ENCODE measurements at places on chromosomes 1 and 21. TPM values are rescaled to one million over a fixed set of nuclear protein-coding genes. Genes with fewer than 3 reads are reported as not detected.
A peak's percentile ranks its signal among the peaks of the same experiment; 100 is the strongest.

GRCh38 chr1:45026446-45026845 lies 14.4 kb downstream of the UROD start:
- H3K4me1 ChIP-seq = peaks cover 7% of the 10 kb centered on the region
- DNase-seq = no peak
- H3K4me3 ChIP-seq = no peak overlapping the region
- no peaks in the 10 kb centered on the region for H3K27me3 ChIP-seq
- no peaks in the 10 kb centered on the region for H3K36me3 ChIP-seq

GRCh38 chr1:40350391-40350790 lies 23.1 kb upstream of the SMAP2 start:
- no peaks in the 10 kb centered on the region for H3K27me3 ChIP-seq
- H3K36me3 ChIP-seq = no peaks in the 10 kb centered on the region
- no peak overlapping the region for H3K27ac ChIP-seq
- no peak for DNase-seq
- H3K4me1 ChIP-seq = no peaks in the 10 kb centered on the region

DNA sequence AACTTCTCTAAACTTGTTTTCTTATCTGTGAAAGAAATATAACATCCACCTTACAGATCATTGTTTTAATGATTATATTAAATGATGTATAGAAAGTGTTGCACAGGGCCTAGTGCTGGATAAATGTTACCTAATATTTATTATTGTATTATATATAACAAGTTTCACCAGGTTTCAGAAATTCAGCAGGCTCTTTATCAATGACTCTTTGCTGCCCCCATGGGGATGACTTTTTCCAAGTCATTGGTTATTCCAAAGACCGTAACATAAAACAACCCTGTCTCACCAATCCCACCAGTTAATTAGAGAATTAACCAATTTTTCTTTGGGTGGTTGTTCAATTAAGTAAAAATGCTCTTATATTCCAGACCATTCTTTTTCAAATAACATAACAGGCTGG lies 7.3 kb upstream of the DEDD start:
- H3K4me1 ChIP-seq = peaks cover 5% of the 10 kb centered on the region
- no peak overlapping the region for H3K27ac ChIP-seq
- no peak overlapping the region for H3K4me3 ChIP-seq

DNA sequence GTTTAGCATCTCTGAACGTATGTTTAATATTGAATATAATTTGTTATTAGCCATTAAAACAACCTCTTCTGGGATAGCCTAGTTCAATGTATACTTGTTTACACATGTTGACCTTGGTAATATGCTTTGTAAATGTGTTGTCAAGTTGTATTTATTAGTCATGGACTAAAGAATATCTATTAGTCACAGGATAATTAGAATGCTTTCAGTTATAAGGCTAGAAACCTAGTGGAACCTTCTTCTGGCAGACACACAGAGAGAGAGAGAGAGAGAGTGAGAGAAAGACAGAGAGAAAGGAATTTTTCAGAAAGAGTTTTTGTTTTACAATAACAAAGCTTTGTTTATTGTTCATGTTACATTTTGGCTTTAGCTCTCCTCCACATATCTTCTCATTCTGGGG lies 181.1 kb upstream of the APP start:
- H3K36me3 ChIP-seq = no peaks in the 10 kb centered on the region
- no peak overlapping the region for H3K4me3 ChIP-seq
- no peaks in the 10 kb centered on the region for H3K4me1 ChIP-seq
- H3K27ac ChIP-seq = no peak overlapping the region

DNA sequence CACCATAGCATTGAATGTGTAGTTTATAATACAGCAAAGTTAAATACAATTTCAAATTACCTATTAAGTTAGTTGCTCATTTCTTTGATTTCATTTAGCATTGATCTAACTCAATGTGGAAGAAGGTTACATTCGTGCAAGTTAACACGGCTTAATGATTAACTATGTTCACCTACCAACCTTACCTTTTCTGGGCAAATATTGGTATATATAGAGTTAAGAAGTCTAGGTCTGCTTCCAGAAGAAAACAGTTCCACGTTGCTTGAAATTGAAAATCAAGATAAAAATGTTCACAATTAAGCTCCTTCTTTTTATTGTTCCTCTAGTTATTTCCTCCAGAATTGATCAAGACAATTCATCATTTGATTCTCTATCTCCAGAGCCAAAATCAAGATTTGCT lies at the start of gene ANGPTL3:
Gene ANGPTL3 (plus strand): TSS at position 240 of the 400 bp plus-strand sequence. CDS start 47 bp downstream, at position 287.
- H3K27ac ChIP-seq = no peak within 1 kb of the TSS
- H3K27me3 ChIP-seq = no peaks in the 10 kb centered on the region
- DNase-seq = no peak
- no peaks in the 10 kb centered on the region for H3K4me1 ChIP-seq
- H3K36me3 ChIP-seq = no peaks in the 10 kb centered on the region

DNA sequence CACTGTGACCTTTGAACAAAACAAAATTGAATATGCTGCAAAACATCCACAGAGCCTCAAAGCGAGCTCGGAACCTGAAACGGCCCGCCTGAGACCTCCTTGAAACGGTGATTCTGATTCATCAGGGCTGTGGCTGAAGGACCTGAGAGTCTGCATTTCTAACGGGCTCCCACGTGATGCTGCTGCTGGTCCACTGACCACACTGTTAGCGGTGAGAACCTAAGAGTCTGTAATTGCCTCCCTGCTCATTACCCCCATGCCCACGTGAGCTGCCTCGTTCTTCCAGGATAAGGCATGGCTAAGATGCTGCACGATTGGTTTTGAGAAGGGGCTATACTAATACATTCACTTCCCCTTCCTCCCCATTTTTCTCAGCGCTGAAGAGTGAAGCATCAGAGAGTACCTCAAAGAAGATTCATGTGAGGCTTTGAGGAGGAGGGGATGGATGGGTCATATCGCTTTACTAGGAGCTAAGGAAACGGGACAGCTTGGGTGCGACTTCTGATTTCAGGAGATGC lies 9.7 kb downstream of the TLR5 start:
- no peak for DNase-seq
- H3K36me3 ChIP-seq = no peaks in the 10 kb centered on the region
- peak overlapping the region; percentile 57 for H3K4me3 ChIP-seq
- peaks cover 22% of the 10 kb centered on the region for H3K4me1 ChIP-seq

DNA sequence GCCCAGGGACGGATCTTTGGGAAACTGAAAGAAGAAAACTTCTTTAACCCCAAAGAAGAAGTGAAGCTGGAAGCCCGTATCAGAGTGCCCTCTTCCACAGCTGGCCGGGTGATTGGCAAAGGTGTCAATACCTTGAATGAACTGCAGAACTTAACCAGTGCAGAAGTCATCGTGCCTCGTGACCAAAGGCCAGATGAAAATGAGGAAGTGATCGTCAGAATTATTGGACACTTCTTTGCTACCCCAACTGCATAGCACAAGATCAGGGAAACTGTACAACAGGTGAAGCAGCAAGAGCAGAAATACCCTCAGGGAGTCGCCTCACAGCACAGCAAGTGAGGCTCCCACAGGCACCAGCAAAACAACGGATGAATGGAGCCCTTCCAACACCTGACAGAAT lies 114.0 kb downstream of the NBPF12 start:
- H3K27me3 ChIP-seq = peaks cover 20% of the 10 kb centered on the region
- H3K4me1 ChIP-seq = peaks cover under 1% of the 10 kb centered on the region
- H3K27ac ChIP-seq = no peak overlapping the region
- DNase-seq = no peak
- H3K4me3 ChIP-seq = no peak overlapping the region
- H3K36me3 ChIP-seq = no peaks in the 10 kb centered on the region

- no peak for DNase-seq
- no peaks in the 10 kb centered on the region for H3K27me3 ChIP-seq
- no peak overlapping the region for H3K27ac ChIP-seq
- no peaks in the 10 kb centered on the region for H3K36me3 ChIP-seq
- H3K4me3 ChIP-seq = no peak overlapping the region
Observed at GRCh38 chr1:15329104-15329820, 80.4 kb upstream of the EFHD2 start.

- no peaks in the 10 kb centered on the region for H3K36me3 ChIP-seq
- no peak overlapping the region for H3K27ac ChIP-seq
- peaks cover 2% of the 10 kb centered on the region for H3K4me1 ChIP-seq
- DNase-seq = no peak
- H3K4me3 ChIP-seq = no peak overlapping the region
- H3K27me3 ChIP-seq = no peaks in the 10 kb centered on the region
Observed at GRCh38 chr1:231931146-231931545, 304.6 kb downstream of the DISC1 start.

LRRN2 gene
- total RNA-seq = not detected

TNFRSF14 gene
- total RNA-seq = 118 TPM

FAM110D gene
- not detected for total RNA-seq

HES3 gene
- total RNA-seq = not detected

OXCT2 gene
- 0.47 TPM for total RNA-seq

TNFRSF8 gene
- 16.3 TPM for total RNA-seq

GJA5 gene
- not detected for total RNA-seq

PAPPA2 gene
- total RNA-seq = not detected

BTBD19 gene
- 1.7 TPM for total RNA-seq

YOD1 gene
- 10.5 TPM for total RNA-seq
